ENCODE measurements at places on chromosomes 5 and 9. TPM values are rescaled to one million over a fixed set of nuclear protein-coding genes. Genes with fewer than 3 reads are reported as not detected.

MYO10 gene
- total RNA-seq: 46.0 TPM

CBY3 gene
- total RNA-seq: not detected

SLC45A2 gene
- total RNA-seq: 7.6 TPM

TNC gene
- 24.7 TPM for total RNA-seq

PFN3 gene
- total RNA-seq: not detected

CCDC171 gene
- 9.1 TPM for total RNA-seq

ST8SIA4 gene
- 0.97 TPM for total RNA-seq

AQP7 gene
- total RNA-seq: 8.2 TPM

FAT2 gene
- total RNA-seq: 204 TPM

CD14 gene
- total RNA-seq: 12.6 TPM

AQP3 gene
- total RNA-seq: 1,636 TPM

NUTM2G gene
- total RNA-seq: not detected

SLC23A1 gene
- 2.3 TPM for total RNA-seq

DIPK1B gene
- total RNA-seq: 3.8 TPM
